ENCODE measurements at places on chromosomes 5 and 9. TPM values are rescaled to one million over a fixed set of nuclear protein-coding genes. Genes with fewer than 3 reads are reported as not detected.

The FBP2 gene
- polyA plus RNA-seq = not detected

The C5orf52 gene
- polyA plus RNA-seq = not detected

The PHYHD1 gene
- not detected for polyA plus RNA-seq

The TOMM5 gene
- polyA plus RNA-seq = 262 TPM

The COL5A1 gene
- not detected for polyA plus RNA-seq

The SNAPC3 gene
- 107 TPM for polyA plus RNA-seq

The SFXN1 gene
- 109 TPM for polyA plus RNA-seq

The SLC4A9 gene
- not detected for polyA plus RNA-seq
